CD4-positive, CD25-positive, alpha-beta regulatory T cell (primary cell): ENCODE measurements at places on chromosomes 1 and 21. TPM values are rescaled to one million over a fixed set of nuclear protein-coding genes. Genes with fewer than 3 reads are reported as not detected.

- no peak for DNase-seq
These were observed 7.3 kb downstream of the KRTAP10-1 start for GRCh38 chr21:44532712-44533111.

Gene SRM
- 75.0 TPM for polyA plus RNA-seq

DNA sequence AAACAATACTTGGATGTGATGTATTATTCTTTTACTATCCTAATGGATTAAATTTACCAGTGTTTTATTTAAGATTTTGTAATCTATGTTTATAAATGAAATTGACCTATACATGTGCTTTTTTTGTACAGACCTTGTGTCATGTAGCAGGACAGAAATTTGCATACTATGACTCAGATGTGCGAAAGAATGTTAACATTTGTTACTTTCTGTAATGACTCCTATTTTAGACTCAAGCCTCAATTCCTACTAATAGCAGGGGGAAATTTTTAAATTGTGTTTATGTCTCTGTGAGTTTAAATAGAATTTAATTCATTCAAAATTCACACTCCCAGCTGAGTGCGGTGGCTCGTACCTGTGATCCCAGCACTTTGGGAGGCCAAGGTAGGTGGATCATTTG, 21.8 kb upstream of the RIMKLA start:
- DNase-seq: no peak

- DNase-seq: peak; percentile 32
These were observed 56.8 kb downstream of the GLIS1 start for GRCh38 chr1:53681977-53682685.

DNA sequence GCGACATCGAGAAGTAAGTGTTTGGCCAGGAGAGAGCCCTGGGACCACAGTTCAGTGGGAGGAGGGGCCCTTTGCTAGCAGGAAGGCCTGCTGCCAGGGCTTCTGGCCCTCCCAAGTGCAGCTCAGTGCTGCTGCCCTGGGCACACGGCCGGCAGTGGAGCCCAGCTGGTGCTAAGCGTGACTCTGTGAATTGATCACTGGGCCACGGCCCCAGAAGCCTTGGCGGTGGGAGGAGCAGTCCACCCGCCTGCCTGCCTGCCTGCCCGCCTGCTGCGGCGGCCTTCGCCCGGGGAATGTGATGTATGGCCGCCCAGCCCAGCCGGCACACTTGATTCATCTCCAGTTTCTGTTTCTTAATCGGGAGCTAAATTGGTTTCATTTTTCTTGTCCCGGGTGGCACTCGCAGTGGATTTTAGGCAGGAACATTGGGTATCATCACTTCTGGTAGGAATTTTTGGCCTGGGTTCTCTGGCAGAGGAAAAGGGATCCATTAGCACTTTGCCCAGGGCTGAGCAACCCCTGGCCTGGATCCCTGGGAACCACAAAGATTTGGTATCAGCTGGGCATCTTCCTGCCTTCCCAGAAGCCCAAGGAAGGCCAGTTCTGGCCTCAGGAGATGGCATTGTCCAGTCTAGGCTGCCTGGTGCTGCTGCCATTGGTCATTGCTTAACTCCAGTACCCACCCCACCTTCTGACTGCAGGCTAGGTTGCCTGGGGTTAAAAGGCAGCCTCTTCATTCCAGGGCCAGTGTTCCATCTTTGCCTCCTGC, 28.6 kb downstream of the TMEM53 start:
- DNase-seq: no peak

- DNase-seq: no peak
These were observed 208.8 kb downstream of the GIPC2 start for GRCh38 chr1:78254517-78254916.

- DNase-seq: no peak
These were observed 66.8 kb downstream of the SLC27A3 start for GRCh38 chr1:153842006-153842471.

DNA sequence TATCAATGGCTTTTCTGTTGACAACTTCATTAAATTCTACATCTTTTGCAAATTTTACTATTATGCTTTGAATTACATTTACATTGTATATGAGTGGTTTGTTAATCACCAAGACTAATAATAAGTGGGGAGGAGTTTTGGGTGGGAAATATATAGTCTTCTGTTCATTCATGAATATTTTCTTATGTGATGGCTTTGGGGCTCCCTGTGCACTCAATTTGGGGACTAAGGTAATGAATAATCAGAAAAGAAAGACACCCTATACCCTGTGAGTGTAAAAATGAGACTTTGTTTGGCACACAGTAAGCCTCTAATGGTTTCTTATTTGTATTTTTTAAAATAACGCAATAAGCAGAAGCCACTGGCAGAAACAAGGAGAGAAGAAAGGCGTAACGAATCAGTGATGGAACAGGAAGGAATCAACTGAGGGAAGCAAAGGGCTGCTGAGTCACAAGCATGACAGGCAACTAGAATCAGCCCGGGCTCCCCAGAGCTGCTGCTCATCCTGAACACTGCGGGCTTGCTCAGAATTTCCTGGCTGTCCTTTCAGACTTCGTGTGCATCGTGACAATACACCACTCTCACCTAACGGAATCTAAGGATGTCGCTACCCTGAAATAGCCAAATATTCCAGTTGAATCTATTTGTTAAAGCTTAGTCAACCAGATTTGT, 20.8 kb upstream of the RGS2 start:
- DNase-seq: no peak

- no peak for DNase-seq
These were observed 25.7 kb downstream of the SIM2 start for GRCh38 chr21:36724660-36725059.

Gene SLC9A1
- polyA plus RNA-seq: 5.8 TPM

DNA sequence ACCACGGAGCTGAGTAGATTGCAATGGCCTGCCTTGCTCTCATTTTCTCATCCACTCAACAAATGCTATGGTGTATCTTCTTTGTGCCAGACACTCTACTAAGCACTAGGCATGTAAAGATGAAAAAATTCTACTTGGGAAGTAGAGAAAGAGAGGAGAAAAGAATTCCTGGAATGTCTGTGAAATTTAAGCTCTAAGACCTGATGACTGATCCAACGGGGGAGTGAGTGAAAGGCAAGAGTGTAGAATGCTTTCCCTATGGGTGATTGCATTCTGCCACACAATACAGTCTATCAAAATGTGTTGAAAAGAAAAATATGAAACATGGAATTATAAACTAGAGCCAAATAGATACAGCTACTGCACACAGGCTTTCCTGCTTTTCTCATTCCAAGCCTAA, 82.3 kb downstream of the CYYR1 start:
- DNase-seq: no peak

- no peak for DNase-seq
These were observed 17.8 kb downstream of the OR2B11 start for GRCh38 chr1:247440001-247440620.

DNA sequence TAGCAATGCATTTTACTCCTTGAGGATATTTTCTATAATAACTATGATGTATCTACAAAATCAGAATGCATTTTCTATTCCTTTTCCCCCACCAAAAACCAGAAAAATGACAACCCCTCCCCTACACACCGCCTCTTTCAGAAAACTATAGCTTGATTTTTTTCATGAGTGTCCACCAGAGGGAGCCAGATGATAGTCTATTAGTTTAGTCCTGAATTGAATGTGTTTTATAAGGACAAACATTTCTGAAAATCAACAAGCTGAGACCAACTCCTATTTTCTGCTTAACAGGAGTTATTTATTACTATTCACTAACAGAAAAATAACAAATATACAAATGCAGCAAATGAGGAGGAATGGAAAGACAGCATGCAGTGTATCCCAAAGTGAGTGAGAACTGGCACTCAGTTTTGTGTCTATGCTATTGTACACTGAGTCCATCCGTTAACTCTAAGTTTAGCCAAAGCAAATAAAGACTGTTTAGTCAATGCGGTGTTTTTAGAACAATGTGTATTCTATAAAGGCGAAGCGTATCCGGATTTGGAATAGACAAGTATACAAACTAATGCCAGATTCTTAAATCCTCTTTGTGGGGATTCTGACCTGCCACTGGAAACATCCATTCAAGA, 182.6 kb downstream of the VAV3 start:
- DNase-seq: peak; percentile 34

DNA sequence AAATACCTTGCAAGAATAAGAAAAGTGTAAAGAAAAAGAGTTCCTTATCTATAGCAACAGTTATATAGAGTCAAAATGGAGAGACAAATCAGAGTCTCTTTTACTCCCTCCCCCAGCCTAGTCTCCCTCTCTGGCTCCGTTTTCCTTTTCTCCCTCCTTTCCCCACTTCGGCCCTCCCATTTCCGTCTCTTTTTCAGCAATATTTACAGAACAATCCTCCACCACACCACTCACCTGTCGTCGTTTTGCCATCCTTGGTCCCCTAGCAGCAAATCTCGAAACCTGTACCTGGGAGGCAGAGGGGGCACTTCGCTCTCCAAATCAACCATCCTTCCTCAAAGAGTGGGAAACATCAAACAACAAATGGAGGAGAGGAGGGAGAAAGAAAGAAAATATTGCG, 259 bp downstream of the KCNT2 start:
- no peak for DNase-seq

GRCh38 chr1:9816199-9816598, 7.6 kb downstream of the CLSTN1 start:
- no peak for DNase-seq

Gene CD1E
- polyA plus RNA-seq: not detected

Gene ACKR1
- not detected for polyA plus RNA-seq

- no peak for DNase-seq
These were observed 15.1 kb downstream of the AIDA start for GRCh38 chr1:222697203-222697602.

Gene NID1
- polyA plus RNA-seq: not detected

- DNase-seq: no peak
These were observed 63.7 kb downstream of the NVL start for GRCh38 chr1:224266105-224266914.

Gene COL6A1
- 0.78 TPM for polyA plus RNA-seq

Gene DCDC2B
- not detected for polyA plus RNA-seq

- no peak for DNase-seq
These were observed 15.1 kb downstream of the FLG start for GRCh38 chr1:152309955-152310354.

Gene CDC42
- 290 TPM for polyA plus RNA-seq

- no peak for DNase-seq
These were observed 206.6 kb downstream of the HLX start for GRCh38 chr1:221085701-221086375.

Gene FLG2
- polyA plus RNA-seq: not detected

Gene THEM5
- not detected for polyA plus RNA-seq

DNA sequence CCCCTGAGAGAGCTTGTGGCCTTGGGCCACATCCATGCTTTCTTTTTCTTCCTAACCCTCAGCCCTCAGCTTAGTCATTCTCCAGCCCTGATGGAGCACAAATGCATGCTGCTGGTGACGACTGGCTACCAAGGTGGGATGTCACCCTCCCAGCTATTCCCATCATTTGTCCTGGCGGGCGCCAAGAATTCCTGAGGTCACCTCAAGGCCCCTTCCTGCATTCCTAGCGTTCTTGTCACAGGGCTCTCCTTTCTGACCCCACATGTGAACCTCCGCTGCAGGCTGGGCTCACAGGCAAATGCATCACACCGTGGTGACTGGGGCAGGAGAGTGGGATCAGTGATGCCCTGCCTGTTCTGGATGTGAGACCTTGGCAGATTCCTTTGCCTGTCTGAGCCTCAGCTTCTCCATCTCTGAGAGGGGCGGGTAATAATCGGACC, 53.4 kb upstream of the IFFO2 start:
- no peak for DNase-seq

Gene PRRX1
- polyA plus RNA-seq: not detected

- DNase-seq: no peak
These were observed 674 bp upstream of the TTC4 start for GRCh38 chr1:54714881-54715492.

DNA sequence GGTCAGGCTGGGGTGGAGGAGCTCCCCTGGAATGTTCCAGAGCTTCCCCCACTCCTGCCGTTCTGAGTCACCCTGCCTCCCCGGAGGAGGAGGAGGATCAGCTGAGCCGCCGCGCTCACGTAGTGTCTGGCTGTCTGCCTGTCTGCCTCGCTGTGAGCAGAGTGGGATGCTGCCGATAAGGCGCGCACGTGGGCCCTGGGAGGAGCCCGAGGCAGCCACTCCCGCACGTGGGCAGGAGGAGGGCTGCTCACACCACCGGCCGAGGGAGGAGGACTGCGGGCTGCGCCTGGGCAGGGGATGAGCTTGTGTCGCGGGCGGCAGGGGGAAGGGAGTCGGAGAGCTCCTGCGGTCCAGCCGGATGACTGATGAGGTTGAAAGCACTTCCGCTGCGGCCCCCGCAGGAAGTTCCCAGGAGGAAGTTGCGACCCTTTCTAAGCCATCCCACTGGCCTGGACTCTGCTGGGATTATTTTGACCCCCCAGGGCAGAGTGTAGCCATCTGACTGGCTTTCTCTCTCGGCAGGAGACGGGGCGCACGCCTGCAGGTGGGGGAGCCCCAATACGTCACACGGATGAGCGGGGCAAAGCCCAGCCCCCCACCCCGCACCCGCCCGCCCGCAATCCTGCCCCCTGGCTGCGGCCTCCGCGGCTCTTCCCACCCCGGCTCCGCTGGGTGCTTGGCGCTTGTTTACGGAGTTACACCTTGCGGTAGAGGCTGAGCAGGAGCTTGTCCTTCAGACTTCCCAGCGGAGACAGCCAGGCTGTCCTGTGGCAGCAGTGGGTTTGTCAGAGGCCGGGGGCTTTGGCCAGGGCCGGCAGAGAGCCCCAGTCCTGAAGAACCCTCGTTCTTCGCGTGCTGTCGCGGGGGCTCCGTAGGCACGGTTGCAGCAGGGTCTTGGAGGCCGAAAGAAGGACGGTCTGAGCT, 9.8 kb downstream of the PDXK start:
- peak; percentile 76 for DNase-seq

Gene REN
- not detected for polyA plus RNA-seq

DNA sequence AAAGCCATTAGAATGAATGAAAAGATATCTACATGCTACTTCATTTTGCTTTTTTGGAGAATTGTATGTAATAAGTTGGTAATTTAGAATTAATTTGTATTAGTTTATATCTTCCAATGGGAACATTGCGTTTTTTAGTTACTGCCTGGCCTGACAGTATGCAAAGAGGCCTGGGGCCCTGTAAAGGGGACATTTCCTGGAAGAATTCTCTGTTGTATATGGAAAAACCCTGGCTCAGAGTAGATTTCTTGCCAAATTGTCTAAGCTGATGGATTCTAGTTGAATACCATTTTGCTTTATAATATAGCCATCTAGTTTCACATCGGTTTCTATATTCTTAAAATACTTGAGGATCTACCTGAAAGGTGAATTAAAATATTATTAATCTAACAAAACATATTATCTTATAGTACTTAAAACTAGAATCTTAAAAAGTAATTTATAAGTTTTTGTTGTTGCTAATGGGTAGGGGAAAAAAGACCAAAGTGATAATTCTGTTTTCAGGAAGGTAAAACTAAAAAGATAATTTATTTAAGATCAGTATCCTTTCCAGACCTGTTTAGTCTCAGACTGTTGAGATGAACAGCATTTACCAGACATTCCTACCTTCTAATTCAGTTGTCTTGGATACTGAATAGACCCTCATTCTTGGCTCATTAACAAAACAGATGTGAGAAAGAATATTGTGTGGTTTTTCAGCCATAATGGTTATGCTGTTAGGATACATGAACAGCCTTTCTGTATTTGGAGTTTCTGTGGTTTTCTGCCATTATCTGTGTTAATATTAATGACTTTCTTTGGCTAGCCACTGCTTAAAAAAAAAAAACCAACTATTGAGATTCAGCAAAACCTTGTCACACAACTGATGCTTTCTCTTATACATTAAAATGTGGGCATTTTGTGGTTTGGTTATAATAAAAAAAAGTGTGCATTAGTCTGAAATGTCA, 4.8 kb downstream of the AGO3 start:
- DNase-seq: no peak
